ENCODE measurements at places on chromosomes 11 and 22.
A peak's percentile ranks its signal among the peaks of the same experiment; 100 is the strongest.

GRCh38 chr22:25488244-25489020, 76.0 kb upstream of the GRK3 start:
- no peak for DNase-seq

- no peak for DNase-seq
Observed at GRCh38 chr11:44709966-44710365, 16.8 kb upstream of the TSPAN18 start.

- DNase-seq = no peak
Observed at GRCh38 chr11:706439-706956, 467 bp downstream of the EPS8L2 start.

DNA sequence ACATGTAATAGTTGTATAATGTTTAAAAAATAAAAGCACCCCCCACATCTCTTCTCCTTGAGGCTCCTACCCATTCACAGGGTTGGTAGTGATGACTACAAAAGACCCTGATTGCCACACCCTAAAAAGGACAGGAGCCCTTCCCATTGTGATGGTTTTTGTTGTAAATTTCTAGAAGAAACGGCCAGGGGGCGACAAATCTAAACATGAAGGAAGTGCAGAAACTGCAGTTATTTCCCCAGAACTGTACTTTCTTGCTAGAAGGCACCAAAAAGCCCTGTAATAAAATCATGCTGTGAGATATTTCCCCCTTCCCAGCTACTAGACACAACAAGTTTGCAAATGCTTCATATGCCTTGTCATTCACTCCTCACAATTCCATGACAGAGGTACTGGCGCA, 10.8 kb downstream of the PRR5L start:
- no peak for DNase-seq

DNA sequence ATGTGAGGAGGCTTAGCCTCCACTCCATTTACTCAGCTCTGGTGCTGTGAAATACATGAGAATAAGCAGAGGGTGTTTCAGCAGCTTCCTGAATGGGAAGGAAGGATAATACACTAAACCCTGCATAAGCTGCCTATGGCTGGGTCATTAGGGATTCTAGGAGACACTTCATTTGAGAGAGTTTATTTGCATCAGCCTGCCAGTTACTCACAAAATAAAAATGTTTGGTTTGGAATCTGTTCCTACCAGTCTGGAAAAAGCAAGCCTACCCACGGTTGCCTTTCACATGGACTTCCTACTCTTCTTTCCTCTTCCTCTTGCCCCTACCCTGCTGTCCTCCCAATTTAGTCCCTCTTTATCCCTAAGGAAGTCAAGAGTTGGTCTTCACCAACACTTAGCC, 20.5 kb downstream of the SLC1A2 start:
- DNase-seq = no peak

- DNase-seq = no peak
Observed at GRCh38 chr11:121521145-121522042, 68.6 kb upstream of the SORL1-AS1 start.

GRCh38 chr22:48832592-48832991, 995.1 kb downstream of the BRD1 start:
- no peak for DNase-seq

DNA sequence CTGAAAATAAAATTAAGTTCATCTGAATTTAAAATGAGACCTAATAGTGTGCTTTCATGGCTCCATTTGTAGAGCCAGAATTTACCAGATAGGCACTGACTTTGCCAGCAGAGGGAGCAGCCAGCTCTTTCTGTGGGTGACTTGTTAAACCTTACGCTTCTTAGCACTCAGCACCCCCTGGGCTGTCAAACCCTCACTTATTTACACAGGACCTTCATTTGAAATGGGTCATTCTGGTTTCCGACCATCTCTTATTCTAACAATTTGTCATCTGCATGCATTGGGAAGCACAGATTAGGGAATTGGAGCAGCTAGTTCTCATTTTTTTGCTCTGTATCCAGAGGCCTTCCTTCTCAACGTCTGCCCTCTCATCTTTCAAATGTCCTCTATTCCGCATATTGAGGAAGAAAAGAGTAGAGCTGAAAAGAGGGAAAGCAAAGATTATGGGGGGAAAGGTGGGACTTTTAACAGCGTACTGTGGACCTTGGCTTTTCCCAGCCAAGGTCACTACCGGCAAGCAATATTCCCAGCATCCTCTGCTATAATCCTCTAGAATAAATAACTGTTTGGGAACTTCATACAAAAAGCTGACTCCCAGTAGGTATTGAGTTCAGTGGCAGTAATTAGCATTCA, 3.1 kb downstream of the ASRGL1 start:
- no peak for DNase-seq

- no peak for DNase-seq
Observed at GRCh38 chr11:131404010-131404409, 33.6 kb downstream of the NTM start.

DNA sequence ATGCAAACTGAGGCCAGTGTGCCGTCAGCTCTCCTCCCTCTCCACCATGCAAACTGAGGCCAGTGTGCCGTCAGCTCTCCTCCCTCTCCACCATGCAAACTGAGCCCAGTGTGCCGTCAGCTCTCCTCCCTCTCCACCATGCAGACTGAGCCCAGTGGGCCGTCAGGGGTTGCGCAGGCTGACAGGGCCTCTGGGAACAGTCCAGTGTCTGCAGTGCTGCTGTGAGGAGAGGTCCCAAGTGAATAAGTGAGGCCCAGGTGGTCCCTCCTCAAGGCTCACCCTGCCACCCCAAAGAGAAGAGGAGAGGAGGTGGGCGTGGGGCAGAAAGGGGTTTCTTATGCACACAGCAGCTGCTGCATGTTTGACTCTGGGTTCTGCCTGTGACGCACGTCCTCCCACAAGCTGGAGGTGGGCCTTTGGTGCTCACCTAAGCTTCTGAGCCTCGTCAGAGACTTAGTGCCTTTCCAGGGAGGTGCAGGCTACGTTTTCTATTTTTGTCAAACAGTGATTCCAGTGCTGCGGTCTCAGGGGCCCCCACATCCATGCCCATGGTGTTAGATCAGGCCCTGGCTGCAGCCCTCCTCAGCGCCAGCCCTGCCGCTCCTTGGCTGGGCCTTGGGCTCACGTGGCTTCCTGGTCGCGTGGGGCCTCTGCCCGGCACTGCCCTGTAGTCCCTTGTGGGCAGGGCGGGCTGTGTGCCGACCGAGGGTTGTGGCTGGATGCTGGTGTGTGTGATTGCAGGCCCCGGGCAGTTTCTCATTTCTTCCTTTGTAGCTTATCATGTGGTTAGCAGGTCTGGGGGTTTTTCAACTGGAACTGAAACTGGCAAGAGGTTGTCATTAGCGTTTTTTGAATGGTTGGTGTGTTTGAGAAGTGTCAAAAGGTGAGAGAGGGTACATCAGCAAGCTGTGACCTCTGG, 7.1 kb downstream of the TPCN2 start:
- no peak for DNase-seq

- no peak for DNase-seq
Observed at GRCh38 chr11:25613865-25614264, 718.1 kb upstream of the ANO3 start.

- DNase-seq = no peak
Observed at GRCh38 chr11:117808784-117809183, 11.8 kb upstream of the DSCAML1 start.

DNA sequence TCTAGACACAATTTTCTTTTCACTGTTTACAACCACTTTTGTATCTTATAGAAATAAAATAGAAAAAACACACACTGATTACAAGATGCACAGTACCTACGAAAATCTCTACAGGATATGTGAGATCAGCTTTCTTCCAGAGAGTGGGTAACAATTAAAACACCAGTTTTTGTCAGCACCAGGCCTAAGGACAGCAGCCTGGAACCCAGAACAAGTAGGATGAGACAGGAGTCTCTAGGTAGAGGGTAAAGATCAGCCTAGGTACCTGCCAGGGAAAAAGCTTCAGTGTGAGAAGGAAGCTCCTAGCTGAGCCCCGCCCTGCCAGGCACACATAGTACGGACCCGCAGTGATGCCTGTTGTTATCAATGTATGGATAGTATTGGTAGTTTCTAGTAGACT, 61.9 kb downstream of the KIRREL3 start:
- no peak for DNase-seq

GRCh38 chr11:117868088-117868487, 8.4 kb downstream of the FXYD6 start:
- no peak for DNase-seq

DNA sequence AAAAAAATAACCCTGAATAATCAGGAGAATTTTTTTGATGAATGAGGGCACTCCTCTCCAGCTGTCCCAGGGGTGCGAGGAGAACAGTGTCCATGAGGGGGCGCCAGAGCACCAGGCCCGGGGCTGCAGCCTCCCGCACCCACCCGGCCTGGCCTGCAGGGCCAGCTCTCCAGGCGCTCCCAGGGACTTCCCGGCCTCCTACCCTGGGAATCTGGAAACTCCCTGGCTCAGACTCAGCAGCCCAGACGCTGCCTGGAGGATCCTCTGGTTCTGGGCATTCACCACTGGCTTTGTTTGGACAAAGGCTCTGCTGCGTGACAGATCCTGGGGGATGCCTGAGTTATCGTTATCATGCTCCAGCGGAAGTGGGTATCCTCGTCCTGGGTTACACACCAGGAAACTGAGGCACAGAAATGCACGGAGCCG, 31.0 kb downstream of the MCM5 start:
- peak; percentile 93 for DNase-seq

- no peak for DNase-seq
Observed at GRCh38 chr22:43917521-43917920, 6.1 kb upstream of the PNPLA3 start.

DNA sequence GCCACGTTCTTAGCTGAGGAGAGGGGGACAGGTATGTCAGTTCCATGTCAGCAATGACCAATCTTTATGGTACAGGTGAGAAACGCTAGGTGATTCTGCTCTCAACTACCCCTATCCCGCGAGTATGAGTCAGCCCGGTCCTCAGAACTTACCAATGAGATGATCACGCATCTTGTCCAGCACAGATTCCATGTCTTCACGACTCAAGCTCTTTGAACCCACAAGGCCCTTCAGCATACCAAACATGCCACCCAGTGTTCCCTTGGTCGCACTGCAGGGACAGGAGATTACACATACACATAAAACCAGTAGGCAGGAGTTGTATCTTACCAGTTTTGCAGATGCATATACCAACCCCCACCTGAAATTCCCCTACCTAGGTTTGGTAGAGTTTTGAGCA, 2.9 kb downstream of the SRPRA start:
- no peak for DNase-seq

GRCh38 chr11:62671608-62672389, at the start of the genes LBHD1 and UQCC3:
Gene LBHD1, minus strand, starts transcription at chr11:62672267. Its CDS starts 2,236 bp downstream, at chr11:62670031.
Gene UQCC3, plus strand, starts transcription at chr11:62671673. Its CDS starts 73 bp downstream, at chr11:62671746.
- peak; percentile 77 for DNase-seq

DNA sequence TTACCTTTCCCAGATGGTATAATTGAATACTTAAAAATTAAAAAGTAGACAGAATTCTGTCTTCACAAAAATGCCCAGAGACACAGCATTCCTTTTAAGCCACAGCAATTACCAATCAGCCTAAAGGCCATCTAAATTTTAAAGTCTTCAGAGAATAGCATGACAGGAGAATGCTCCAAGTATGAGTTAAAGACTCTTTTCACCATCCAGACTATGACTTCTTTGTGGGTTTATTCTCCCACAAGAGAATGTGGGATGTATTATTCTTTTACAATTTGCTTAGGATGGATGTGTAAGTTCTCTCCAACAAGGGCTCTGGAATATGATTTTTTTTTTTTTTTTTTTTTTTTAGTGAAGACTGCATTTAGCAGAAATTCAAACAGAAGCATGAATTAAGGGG, 249.9 kb downstream of the TTC28 start:
- DNase-seq = no peak

DNA sequence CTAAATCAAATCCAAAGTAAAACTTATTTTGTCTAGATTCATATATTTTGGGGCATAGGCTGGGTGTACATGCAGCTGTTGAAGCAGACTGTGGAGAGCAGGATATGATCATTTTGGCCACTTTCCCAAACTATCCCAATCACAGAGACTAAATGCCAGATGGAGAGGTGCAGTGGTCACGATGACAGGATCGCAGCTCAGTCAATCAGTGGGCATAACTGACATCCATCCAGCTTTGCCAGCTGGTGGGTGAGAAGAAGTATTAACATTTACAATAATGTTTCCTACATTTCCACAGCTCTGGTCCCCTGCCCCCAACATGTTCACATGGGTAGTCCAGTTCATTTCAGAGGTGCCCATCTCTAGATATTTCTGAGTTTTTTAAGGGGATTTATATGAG, 255.5 kb upstream of the SESN3 start:
- peak; percentile 15 for DNase-seq

DNA sequence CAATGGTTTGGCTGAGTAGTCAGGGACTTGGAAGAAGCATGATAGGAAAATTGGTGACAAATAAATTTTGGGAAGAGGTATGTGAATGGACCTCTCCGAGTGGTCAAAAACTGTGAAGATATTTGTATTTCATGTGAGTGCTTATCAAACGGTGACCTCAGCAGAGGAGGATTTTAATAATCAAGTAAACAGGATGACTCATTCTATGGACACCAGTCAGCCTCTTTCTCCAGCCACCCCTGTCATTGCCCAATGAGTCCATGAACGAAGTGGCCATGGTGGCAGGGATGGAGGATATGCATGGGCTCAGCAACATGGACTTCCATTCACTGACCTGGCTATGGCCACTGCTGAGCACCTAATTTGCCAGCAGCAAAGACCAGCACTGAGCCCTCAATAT, 21.2 kb downstream of the MS4A4E start:
- DNase-seq = no peak

GRCh38 chr11:116773203-116774097, 663 bp upstream of the BUD13 start:
- DNase-seq = no peak

DNA sequence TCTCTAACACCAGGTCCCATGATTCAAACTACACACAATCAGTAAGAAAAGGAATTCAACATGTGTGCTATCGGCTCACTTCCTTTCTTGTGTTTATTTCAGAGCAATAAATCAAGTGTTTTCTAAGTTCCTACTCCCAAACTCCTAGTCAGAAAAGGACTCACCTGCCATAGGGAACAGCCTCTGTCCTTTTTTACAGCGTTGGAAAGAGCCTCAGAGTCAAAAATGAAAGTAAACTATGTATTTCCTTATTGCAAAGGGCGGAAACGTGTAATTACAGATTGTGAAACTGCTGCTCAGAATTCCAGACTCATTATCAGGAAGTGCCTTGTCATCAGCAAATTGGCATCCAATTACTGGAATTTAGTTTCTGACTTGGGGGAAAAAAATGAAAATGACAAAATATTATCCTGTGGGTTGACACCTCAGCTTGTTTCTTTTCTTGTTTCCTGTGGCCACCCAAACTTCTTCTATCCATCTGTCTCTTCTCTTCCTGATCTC, at the start of gene CASP4:
Gene CASP4 (minus strand): TSS at position 220 of the 501 bp plus-strand sequence. CDS start 49 bp downstream, at position 171.
- peak; percentile 3 for DNase-seq

GRCh38 chr22:39504071-39504470, 2.0 kb downstream of the MIEF1 start:
- no peak for DNase-seq

- DNase-seq = no peak
Observed at GRCh38 chr11:133778161-133778560, 67.2 kb downstream of the SPATA19 start.

GRCh38 chr11:128857341-128857740, 9.8 kb downstream of the KCNJ1 start:
- DNase-seq = no peak

Measured in frontal cortex (tissue), 4 donors.